ENCODE measurements at places on chromosomes 5 and 9. TPM values are rescaled to one million over a fixed set of nuclear protein-coding genes. Genes with fewer than 3 reads are reported as not detected.
A peak's percentile ranks its signal among the peaks of the same experiment; 100 is the strongest.

DNA sequence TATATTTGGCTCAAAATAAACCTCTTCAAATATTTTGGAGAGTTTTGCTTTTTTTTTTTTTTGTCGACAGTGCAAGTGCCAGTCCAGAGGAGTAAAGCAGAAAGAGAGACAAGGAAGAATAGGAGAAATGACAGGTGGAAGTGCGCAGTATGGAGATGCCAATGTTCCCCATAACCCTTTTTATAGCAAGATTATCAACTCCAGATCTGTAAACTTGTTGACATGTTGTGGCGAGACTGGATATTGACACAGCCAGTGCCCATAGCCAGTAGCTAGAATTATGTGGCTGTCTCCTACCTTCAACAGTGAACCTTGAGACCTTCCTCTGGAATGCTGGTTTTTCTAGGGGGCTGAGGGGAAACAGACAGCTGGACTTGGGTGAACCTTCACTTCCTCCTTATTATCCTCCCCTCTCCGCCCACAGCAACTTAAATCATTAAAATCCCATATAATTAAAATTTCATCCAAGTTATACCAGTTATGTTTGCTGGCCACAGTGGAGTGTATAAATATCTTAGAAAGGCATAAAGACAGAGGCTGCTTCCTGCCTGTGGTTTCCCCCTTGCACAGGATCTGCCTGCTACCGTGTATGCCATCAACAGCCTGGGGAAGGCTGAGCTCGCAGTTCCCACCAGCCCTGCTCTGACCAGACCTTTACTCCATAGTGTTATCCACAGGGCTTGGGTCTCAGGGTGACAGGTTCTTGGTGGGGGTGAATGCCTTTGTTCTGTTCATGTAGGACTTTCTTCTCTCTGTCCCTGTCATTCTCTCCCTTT lies 112.3 kb upstream of the ANKH start:
- H3K4me3 ChIP-seq: no peak overlapping the region
- no peaks in the 10 kb centered on the region for H3K36me3 ChIP-seq
- no peak for DNase-seq
- H3K27ac ChIP-seq: no peak overlapping the region
- H3K4me1 ChIP-seq: no peaks in the 10 kb centered on the region

GRCh38 chr5:51567636-51568035 lies 184.4 kb downstream of the ISL1 start:
- no peaks in the 10 kb centered on the region for H3K4me1 ChIP-seq
- H3K27me3 ChIP-seq: no peaks in the 10 kb centered on the region
- H3K27ac ChIP-seq: no peak overlapping the region
- DNase-seq: no peak

DNA sequence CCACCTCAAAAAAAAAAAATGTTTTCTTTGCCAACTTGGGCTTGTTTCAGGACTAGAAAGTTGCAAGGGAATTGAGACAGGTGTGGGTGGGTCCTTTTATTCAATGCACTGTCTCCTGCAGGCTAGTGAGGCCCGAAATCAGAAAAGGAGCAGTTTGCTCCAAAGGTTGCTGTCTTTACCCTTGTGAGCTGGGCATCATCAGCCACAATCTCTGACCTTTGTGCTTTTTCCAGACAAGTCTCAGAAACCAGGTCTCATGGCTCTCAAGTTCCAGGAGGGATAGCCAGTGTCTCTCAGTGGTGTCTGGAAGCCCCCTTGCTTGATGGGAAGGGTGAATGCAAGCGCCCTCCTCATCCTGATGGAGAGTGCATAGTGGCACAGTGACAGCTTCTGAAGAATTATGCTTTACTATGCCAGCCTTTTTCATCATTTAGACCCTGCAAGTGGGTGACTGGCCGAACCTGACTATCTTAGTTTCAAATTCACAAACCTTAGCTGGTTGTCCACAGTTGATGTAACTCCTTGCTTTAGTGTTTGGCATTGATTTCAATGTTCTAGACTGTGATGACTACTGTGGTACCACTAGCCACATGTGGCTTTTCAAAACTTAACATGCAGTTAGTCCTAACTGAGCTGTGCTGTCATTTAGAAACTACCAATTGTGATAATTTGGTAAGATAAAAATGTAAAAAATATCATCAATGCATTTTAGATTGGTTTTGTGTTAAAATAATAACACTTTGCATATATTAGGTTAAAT lies 468.6 kb downstream of the GADD45G start:
- no peak overlapping the region for H3K4me3 ChIP-seq
- no peaks in the 10 kb centered on the region for H3K4me1 ChIP-seq
- no peak overlapping the region for H3K27ac ChIP-seq

DNA sequence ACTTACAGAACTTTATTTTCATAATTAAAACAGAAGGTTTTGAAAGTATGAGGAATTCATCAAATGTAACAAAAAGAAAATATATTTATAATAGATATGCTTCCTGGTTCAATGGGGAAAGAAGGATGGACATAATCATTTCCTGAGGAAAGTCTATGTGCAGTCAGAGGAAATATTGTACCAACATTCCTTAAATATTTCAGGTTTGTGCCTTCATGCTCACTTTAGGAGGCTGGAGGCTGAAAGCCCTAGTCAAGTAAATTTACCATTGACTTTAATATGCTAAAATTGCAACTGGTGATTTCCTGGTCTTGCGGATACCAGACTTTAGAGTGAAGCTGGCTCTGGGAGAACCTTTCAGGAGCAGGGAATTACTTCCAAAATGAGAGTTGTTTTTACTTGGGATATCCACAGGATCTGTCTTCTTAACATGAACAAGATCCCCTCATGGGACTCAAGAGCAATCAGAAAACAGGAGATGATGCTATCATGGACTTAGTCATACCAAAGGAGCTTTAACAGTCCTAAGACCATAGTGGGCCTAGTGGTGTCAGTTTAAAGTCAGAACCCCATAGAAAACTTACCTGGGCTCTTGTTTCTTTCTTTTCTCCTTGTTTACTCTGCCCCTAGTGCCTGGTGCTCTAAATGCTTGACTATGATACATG lies 762.8 kb upstream of the GRAMD2B start:
- H3K27ac ChIP-seq: no peak overlapping the region
- H3K4me1 ChIP-seq: no peaks in the 10 kb centered on the region
- no peak for DNase-seq
- no peaks in the 10 kb centered on the region for H3K27me3 ChIP-seq
- no peaks in the 10 kb centered on the region for H3K36me3 ChIP-seq
- H3K4me3 ChIP-seq: no peak overlapping the region

INSL6 gene
- total RNA-seq: not detected

GPR151 gene
- total RNA-seq: not detected

- peaks cover 5% of the 10 kb centered on the region for H3K4me1 ChIP-seq
- no peak overlapping the region for H3K4me3 ChIP-seq
- no peak for DNase-seq
- H3K27ac ChIP-seq: no peak overlapping the region
These were observed 266.6 kb upstream of the GAS1 start for GRCh38 chr9:87213948-87214347.

LMX1B gene
- total RNA-seq: not detected

DNA sequence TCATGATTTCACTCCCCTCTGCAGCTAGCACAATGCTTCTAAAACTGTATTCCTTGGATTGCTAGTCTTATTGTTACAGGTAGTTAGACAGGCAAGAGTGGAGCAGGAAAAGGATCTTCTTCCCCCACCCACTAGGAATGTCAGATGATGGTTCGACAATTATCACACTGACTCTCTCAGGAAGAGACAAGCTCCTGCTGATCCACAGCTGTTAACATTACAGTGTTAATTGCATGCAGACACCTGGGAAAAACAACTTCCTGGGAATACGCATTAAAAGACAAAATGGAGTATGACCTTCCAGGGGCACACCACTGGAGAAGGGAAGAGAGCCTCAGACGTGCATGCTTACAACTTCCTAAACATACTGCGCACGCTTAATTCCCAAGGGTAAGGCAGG lies 46.2 kb upstream of the LIFR start:
- H3K4me3 ChIP-seq: no peak overlapping the region
- H3K4me1 ChIP-seq: no peaks in the 10 kb centered on the region
- no peak overlapping the region for H3K27ac ChIP-seq

SPINK13 gene
- total RNA-seq: not detected

- no peak overlapping the region for H3K4me3 ChIP-seq
- no peak for DNase-seq
- no peaks in the 10 kb centered on the region for H3K36me3 ChIP-seq
- H3K27ac ChIP-seq: peak overlapping the region; percentile 20
- H3K4me1 ChIP-seq: no peaks in the 10 kb centered on the region
- H3K27me3 ChIP-seq: no peaks in the 10 kb centered on the region
These were observed 58.6 kb downstream of the STK10 start for GRCh38 chr5:172129256-172129910.

PCDHA1 gene
- not detected for total RNA-seq

DNA sequence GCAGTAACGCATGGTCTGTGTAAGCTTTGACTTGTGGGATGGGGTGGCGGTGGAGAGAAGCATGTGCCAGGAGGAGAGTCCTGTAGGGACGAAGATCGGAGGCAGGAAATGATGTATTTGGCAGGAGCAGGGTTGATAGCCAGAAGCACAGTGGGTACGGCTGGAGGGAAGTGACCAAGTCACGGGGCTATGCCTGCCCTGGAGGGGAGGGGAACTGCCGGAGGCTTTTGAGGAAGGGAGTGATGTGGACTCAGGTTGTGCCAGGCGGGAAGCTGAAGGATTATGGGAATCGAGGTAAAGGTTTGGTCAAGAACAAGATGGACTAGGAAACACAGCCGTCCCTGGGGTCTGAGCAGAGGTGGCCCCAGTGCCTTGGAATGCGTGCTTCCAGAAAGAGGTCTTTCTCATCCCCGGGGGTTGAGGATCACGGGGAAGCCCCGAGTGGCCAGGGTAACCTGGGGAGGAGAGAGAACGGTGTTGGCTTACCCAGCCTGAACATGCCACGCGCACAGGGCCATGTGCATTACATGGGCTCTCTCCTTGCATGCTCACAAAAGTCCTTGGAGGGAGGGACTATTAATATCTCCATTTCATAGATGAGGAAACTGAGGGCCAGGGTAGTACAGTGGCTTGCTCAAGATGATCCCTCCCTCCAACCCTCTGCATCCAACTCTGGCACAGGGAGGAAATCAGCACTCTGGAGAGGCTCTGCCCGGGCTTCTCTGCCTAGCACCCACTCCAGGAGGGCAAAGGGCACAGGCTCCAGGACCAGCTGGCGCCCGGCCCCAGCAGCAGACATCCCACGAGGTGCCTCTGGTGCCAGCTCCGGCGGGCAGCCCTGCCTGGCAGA lies 253.8 kb downstream of the PBX3 start:
- H3K27me3 ChIP-seq: no peaks in the 10 kb centered on the region
- DNase-seq: no peak
- no peaks in the 10 kb centered on the region for H3K36me3 ChIP-seq
- H3K4me3 ChIP-seq: no peak overlapping the region

GRCh38 chr9:72527801-72528195 lies 6.4 kb downstream of the TMC1 start:
- no peak for DNase-seq
- peaks cover 36% of the 10 kb centered on the region for H3K4me1 ChIP-seq
- H3K27ac ChIP-seq: peak overlapping the region; percentile 92
- no peaks in the 10 kb centered on the region for H3K27me3 ChIP-seq

DNA sequence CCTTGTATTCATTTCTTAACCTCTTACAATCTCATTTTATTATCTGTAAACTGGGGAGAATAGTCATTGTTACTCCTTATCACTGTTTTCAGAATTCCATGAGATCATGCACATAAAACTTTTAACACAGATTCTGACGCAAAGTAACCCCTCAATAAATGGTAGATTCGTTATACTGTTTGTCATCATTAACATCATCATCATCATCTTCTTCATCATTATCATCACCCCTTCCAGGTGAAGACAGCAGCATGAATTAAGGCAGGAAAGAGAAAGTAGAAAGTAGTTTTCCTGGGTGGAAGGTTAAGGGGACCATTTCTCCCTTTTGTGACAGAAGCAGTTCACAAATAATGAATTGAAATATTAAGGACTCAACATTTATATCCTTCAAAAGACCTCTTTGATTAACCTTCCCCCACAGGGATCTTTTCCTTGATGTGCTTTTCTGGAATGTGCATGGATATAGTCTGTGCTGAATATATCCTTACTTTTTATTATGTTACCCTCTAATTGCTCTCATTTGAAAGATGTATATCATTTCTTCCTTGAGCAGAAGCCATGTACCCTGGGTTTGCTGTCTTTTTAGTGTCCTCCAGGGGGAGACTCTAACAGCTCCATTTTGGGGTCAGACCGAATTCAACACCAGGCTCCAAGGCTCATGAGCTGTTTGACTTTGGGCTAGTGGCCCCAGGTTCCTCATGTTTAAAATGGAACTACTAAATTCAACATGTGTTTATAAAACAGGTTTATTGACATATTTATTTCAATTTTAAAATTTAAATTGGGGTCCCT lies 1029.9 kb upstream of the WWC1 start:
- H3K4me1 ChIP-seq: no peaks in the 10 kb centered on the region
- no peak for DNase-seq
- H3K36me3 ChIP-seq: no peaks in the 10 kb centered on the region
- no peaks in the 10 kb centered on the region for H3K27me3 ChIP-seq
- H3K4me3 ChIP-seq: no peak overlapping the region
- H3K27ac ChIP-seq: no peak overlapping the region

GRCh38 chr5:40832345-40832744 lies 2.7 kb downstream of the RPL37 start:
- no peak for DNase-seq
- H3K4me3 ChIP-seq: no peak overlapping the region
- H3K4me1 ChIP-seq: no peaks in the 10 kb centered on the region
- peaks cover 22% of the 10 kb centered on the region for H3K36me3 ChIP-seq
- no peaks in the 10 kb centered on the region for H3K27me3 ChIP-seq
- no peak overlapping the region for H3K27ac ChIP-seq

- peaks cover 7% of the 10 kb centered on the region for H3K36me3 ChIP-seq
- no peak for DNase-seq
- H3K27me3 ChIP-seq: no peaks in the 10 kb centered on the region
- H3K4me1 ChIP-seq: peaks cover 71% of the 10 kb centered on the region
These were observed 70.5 kb downstream of the PIK3R1 start for GRCh38 chr5:68285851-68286611.

SPATA31A3 gene
- not detected for total RNA-seq

DNA sequence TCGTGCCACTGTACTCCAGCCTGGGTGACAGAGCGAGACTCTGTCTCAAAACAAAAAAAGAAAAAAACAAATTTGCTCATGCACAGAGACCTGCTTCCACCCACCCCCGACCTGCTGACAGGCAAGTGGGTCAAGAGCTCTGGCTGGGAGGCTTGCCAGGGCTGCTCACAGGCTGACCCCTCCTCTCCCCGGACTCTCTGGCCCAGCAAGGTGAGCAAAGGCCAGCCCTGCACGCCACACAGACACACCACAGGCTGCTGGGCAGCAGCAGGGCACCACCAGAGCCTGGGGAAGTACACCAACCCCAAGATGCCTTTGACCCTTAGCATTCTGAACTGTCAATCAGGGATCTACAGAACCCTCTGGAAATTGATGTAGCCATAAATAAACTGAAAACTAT lies 29.2 kb downstream of the NSUN2 start:
- DNase-seq: no peak
- H3K27me3 ChIP-seq: no peaks in the 10 kb centered on the region
- no peak overlapping the region for H3K4me3 ChIP-seq
- peaks cover 36% of the 10 kb centered on the region for H3K36me3 ChIP-seq
- H3K4me1 ChIP-seq: no peaks in the 10 kb centered on the region

CDKN2B-AS1 gene
- total RNA-seq: 0.90 TPM

GABRP gene
- total RNA-seq: 0.30 TPM

All from tibial nerve (tissue), 4 donors.